ENCODE measurements at places on chromosomes 5 and 9.

DNA sequence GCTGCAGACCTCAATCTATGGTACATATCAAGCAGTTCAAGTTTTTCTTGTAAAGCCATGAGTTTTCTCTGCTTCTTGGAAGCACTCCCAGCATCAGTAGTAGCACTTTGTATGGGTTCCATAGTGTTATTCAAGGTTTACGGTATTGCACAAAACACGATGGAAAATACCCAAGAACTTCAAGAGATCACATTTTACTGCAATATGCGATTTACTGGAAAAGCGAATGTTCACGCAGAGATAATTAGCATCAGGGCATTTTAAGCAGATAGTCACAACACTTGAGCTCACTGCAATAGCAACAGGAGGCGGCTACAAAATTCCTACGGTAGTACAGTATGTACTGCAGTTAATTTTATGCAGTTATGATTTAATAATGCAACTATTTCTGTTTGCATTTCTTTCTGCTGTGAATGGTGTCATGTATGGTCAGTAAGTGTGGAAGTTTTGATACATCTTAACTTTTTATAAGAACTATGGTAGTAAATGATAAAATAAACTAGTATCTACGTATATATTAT, 200.8 kb downstream of the SMARCA2 start:
- H3K27ac ChIP-seq: no peak overlapping the region
- no peaks in the 10 kb centered on the region for H3K27me3 ChIP-seq
- DNase-seq: no peak

GRCh38 chr9:93200989-93201334, 17.0 kb downstream of the WNK2 start:
- no peaks in the 10 kb centered on the region for H3K4me1 ChIP-seq
- DNase-seq: no peak
- no peaks in the 10 kb centered on the region for H3K36me3 ChIP-seq
- no peaks in the 10 kb centered on the region for H3K27me3 ChIP-seq

DNA sequence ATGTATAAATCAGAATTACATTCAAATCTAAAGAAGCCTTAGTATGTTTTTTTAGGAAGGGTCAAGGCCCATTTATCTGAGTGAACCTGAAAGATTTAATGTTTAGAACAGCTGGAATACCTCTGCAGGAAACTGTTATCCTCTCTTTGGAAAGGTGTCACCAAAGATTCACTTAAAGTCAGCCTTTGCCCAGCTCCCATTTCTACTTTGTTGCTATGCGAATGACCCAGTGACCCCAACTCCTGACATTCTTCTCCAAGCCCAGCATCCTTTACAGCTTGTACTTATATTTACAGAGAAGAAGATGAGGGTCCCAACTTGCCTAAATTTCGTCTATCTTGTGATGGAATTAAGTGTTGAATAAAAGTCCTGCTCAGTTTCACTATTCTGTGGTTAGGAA, 1198.6 kb downstream of the CDH12 start:
- H3K27me3 ChIP-seq: no peaks in the 10 kb centered on the region
- no peak for DNase-seq
- no peaks in the 10 kb centered on the region for H3K4me1 ChIP-seq
- H3K36me3 ChIP-seq: no peaks in the 10 kb centered on the region

- H3K27ac ChIP-seq: no peak overlapping the region
- no peaks in the 10 kb centered on the region for H3K4me1 ChIP-seq
- DNase-seq: no peak
- H3K36me3 ChIP-seq: peaks cover 68% of the 10 kb centered on the region
- no peaks in the 10 kb centered on the region for H3K27me3 ChIP-seq
Observed at GRCh38 chr9:125361837-125362531, 100.4 kb downstream of the GAPVD1 start.

GRCh38 chr5:168132241-168132641, 159.2 kb upstream of the WWC1 start:
- peaks cover 40% of the 10 kb centered on the region for H3K4me1 ChIP-seq
- peaks cover 5% of the 10 kb centered on the region for H3K36me3 ChIP-seq
- H3K27ac ChIP-seq: peak overlapping the region; percentile 19
- no peaks in the 10 kb centered on the region for H3K27me3 ChIP-seq

Measured in SJSA1 (cell line).